H9 (cell line): ENCODE measurements at places on chromosomes 16 and 17.
A peak's percentile ranks its signal among the peaks of the same experiment; 100 is the strongest.

DNA sequence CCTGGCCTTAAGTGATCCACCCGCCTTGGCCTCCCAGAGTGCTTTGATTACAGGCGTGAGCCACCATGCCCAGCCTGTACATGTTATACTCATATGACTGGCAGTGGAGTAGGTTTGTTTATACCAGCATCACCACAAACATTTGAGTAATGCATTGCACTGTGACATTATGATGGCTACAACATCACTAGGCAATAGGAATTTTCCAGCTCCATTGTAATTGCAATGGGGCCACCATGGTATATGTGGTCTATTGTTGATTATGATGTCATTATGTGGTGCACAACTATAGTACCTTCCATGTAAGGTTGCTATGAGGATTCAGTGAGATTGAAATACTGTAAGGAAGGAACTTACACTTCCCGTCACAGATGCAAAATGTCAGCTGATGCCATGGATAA is 168.9 kb downstream of the COPRS start:
- no peaks in the 10 kb centered on the region for H3K4me1 ChIP-seq
- H3K36me3 ChIP-seq, result no peaks in the 10 kb centered on the region
- H3K27ac ChIP-seq, result no peak overlapping the region

- peak; percentile 74 for DNase-seq
- peaks cover 10% of the 10 kb centered on the region; the same call in 1 of the 2 replicates for H3K4me1 ChIP-seq
- no peak overlapping the region for H3K27ac ChIP-seq
- peak overlapping the region; percentile 89 for H3K4me3 ChIP-seq
These were observed 1.0 kb downstream of the HSD11B2 start for GRCh38 chr16:67431775-67432505.

DNA sequence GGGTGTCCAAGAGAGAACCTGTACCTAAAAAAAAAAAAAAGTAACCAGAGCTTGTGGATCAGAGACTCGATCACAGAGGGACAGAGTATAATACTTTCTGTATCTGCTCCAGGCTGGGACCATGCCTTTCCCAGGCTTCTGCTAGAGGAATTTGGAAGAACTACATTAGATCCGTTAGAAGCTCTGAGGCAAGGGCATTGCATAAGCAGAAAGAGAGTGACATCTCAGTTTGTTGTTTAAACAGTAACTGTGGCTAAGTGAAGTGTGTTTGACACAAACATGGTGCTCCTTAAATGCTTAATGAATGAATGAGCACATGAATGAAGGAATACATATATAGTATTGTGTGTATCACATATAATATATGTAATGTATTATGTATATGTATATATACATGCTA is 131.2 kb downstream of the HS3ST3B1 start:
- H3K27me3 ChIP-seq, result no peaks in the 10 kb centered on the region
- no peak overlapping the region for H3K4me3 ChIP-seq
- H3K4me1 ChIP-seq, result no peaks in the 10 kb centered on the region; the same call in 1 of the 2 replicates
- no peaks in the 10 kb centered on the region for H3K36me3 ChIP-seq
- H3K27ac ChIP-seq, result no peak overlapping the region

DNA sequence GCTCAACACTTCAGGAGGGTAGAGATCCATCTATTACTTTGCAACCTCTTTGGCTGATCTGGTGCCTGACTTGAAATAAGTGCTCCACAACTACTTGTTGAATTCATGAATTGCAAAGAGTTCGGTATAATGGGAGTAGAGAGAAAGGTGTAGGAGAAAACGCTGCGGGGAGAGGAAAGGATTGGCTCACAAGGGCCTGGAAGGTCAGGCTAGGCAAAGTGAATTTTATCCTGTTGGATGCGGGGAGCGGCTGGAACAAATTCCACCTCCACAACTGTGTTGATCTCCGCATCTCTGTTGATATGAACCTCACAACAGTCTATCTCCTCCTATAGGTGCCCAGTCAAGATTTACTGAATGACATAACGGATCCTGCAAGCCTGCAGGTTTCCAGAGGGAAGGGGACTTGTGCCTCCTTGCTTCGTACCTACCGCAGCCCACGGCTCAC is 684 bp downstream of the SLX4 start:
- no peak overlapping the region for H3K27ac ChIP-seq
- DNase-seq, result no peak
- H3K27me3 ChIP-seq, result no peaks in the 10 kb centered on the region
- peak overlapping the region; percentile 100 for H3K4me3 ChIP-seq

- H3K36me3 ChIP-seq, result peaks cover 22% of the 10 kb centered on the region
- H3K4me3 ChIP-seq, result no peak overlapping the region
- no peaks in the 10 kb centered on the region for H3K27me3 ChIP-seq
- H3K4me1 ChIP-seq, result no peaks in the 10 kb centered on the region
- no peak overlapping the region for H3K27ac ChIP-seq
These were observed 192.4 kb downstream of the SEC14L1 start for GRCh38 chr17:77332981-77333685.

- no peak overlapping the region for H3K27ac ChIP-seq
- no peaks in the 10 kb centered on the region for H3K36me3 ChIP-seq
- no peak overlapping the region for H3K4me3 ChIP-seq
- no peaks in the 10 kb centered on the region for H3K27me3 ChIP-seq
- no peak for DNase-seq
These were observed 353.3 kb downstream of the C16orf95 start for GRCh38 chr16:86963600-86964575.

GRCh38 chr17:17719966-17720543 is 38.8 kb downstream of the RAI1 start:
- no peak overlapping the region for H3K27ac ChIP-seq
- no peaks in the 10 kb centered on the region; the same call in 1 of the 2 replicates for H3K4me1 ChIP-seq
- no peak overlapping the region for H3K4me3 ChIP-seq
- peaks cover 77% of the 10 kb centered on the region for H3K27me3 ChIP-seq

GRCh38 chr16:49587511-49587910 is 213.9 kb downstream of the C16orf78 start:
- peaks cover 6% of the 10 kb centered on the region; the same call in 1 of the 2 replicates for H3K4me1 ChIP-seq
- H3K27ac ChIP-seq, result no peak overlapping the region
- peak; percentile 17 for DNase-seq
- no peaks in the 10 kb centered on the region for H3K27me3 ChIP-seq

GRCh38 chr17:63675231-63675606 is 24.7 kb downstream of the LIMD2 start:
- peak overlapping the region; percentile 4; the same call in 1 of the 3 replicates for H3K4me3 ChIP-seq
- H3K4me1 ChIP-seq, result peaks cover 16% of the 10 kb centered on the region
- H3K27ac ChIP-seq, result peak overlapping the region; percentile 21
- peaks cover 5% of the 10 kb centered on the region for H3K36me3 ChIP-seq
- peak; percentile 52 for DNase-seq

DNA sequence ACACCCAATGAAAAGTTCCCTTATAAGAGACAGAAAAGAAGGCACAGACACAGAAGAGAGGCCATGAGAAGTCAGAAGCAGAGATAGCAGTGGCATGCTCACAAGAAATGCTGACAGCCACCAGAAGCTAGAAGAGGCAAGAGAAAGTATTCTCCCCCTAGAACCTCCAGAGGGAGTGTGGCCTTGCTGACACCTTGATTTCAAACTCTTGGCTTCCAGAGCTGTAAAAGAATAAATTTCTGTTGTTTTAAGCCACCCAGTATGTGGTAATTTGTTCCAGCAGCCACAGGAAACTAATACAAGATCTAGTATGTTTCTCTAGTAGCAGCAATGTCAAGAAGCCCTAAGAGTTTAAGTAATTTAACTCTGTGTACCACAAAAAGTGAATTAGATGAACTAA is 87.2 kb upstream of the NOG start:
- no peaks in the 10 kb centered on the region for H3K36me3 ChIP-seq
- H3K27me3 ChIP-seq, result no peaks in the 10 kb centered on the region
- DNase-seq, result no peak
- H3K27ac ChIP-seq, result no peak overlapping the region

DNA sequence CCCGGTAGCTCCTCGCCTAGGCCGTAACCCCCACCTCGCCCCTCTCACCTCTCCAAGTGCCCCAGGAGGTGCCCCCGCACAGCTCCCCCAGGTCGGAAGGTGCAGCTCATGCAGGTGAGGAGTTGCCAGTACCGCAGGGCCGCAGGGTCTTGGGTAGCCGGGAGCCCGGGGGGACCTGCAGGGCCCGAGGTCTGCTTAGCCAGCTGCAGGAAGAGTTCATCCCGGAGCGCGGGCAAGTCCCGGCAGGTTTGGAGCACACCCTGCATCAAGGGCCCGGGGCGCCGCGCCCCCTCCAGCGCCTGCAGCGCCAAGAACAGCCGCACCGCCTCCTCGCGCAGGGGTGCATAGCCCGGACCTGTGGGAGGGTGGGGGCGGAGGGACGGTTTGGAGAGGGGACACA is 4.8 kb downstream of the PLEKHH3 start:
- H3K4me3 ChIP-seq, result no peak overlapping the region
- peaks cover 14% of the 10 kb centered on the region for H3K36me3 ChIP-seq
- H3K4me1 ChIP-seq, result peaks cover 4% of the 10 kb centered on the region; the same call in 1 of the 2 replicates
- no peaks in the 10 kb centered on the region for H3K27me3 ChIP-seq

DNA sequence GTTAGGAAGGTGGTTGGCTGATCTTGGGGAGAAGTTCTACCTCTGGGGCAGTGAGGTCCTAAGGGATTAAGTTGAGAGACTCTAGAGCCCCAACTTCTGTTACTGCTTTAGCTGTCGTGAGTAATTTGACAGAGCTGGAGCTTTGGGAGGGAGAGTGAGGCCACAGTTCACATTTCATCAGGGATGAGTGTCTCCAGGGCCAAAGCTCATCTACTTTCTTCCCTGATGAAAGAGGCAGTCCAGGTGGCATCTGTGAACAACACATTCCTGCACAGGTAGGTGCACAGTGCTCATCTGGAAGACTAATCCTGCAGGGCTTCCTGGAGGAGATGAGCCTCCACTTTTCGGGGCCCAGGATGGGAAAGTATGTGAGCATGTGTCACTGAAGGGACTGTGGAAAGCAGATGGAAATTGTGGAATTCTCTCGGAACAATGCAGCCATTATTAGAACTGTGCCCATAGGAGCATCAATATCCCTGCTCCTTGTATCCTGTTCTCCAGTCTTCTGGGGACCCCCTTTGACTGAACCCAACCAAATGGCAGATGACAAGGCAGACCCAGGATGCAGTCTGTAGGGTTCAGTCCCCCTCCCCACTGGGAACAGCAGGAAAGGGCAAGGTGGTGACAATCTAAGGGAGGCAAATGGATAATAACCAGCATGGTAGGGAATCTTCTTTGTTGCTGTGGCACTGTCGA is 9.0 kb downstream of the DYNLL2 start:
- H3K4me1 ChIP-seq, result no peaks in the 10 kb centered on the region
- no peaks in the 10 kb centered on the region for H3K27me3 ChIP-seq
- H3K4me3 ChIP-seq, result no peak overlapping the region
- no peak overlapping the region for H3K27ac ChIP-seq
- H3K36me3 ChIP-seq, result peaks cover 70% of the 10 kb centered on the region

DNA sequence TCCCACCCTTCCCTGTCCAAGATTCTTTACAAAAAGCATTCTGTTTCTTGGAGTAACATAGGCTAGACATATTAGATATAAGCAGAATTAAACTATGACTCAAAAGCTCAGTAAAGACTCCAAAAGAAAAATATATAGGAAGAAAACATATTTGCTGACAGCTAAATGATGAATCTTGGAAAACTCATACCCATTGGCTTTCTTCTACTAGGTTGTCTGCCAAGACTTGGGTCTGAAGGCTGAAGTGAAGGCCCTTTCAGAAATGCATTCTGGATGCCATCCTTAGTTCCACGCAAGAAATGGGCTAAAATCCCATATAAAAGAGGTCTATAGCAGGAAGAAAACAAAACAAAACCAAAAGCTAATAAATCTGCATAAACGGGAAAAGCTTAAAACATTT is 15.1 kb downstream of the CEP20 start:
- H3K27me3 ChIP-seq, result no peaks in the 10 kb centered on the region
- DNase-seq, result no peak
- H3K27ac ChIP-seq, result no peak overlapping the region
- H3K36me3 ChIP-seq, result peaks cover 58% of the 10 kb centered on the region
- no peaks in the 10 kb centered on the region for H3K4me1 ChIP-seq

DNA sequence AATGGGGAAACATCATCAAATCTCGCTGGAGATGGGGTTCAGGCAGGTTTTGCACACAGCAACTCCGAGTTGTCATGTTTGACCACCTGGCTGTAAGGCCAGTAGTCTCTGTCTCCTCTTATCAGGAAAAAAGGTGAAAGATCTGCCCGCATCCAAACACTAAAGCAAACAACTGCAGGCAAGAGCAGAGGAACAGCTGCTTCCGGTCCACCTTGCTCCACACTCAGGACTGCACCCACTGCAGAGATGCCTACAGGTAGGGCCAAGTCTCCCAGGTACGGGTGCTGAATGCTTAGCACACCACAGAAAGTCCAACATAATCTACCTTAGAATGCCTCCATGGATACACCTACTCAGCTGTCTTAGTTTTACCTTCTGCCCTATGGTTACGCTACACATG is 7.3 kb downstream of the TEX2 start:
- H3K27ac ChIP-seq, result no peak overlapping the region
- DNase-seq, result no peak
- no peaks in the 10 kb centered on the region for H3K4me1 ChIP-seq
- no peaks in the 10 kb centered on the region for H3K36me3 ChIP-seq

- no peaks in the 10 kb centered on the region for H3K4me1 ChIP-seq
- H3K4me3 ChIP-seq, result no peak overlapping the region
- H3K36me3 ChIP-seq, result no peaks in the 10 kb centered on the region
- no peak overlapping the region for H3K27ac ChIP-seq
- DNase-seq, result no peak
These were observed 20.2 kb upstream of the MAPT start for GRCh38 chr17:45874151-45874550.

DNA sequence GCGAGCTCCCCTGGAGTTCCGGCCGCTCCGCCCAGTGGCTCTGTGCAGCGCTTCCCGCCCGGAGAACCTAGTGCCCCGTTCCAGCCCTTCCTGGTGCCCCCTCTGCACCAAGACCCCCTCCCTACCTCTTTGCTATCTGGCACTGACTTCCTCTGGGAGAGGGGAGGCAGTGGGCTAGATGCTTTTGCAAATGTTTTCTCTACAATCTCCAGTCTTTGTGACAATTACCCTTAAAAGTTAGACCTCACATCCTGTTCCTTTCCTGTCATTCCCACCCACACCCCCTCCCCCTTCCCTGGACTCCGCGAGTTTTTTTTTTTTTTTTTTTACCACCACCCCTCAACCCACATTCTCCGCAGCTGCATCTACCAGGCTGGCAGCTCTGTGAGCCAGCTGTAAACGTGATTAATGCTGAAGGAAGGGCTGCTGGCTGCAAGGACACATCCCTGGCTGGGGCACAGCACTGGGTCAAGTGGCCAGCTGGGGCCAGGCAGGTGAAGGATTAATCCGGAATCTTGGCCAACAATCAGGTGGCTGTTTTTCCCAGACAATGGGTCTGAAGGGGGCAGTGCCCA is 101.5 kb downstream of the MGAT5B start:
- peak overlapping the region; percentile 84 for H3K4me3 ChIP-seq
- H3K36me3 ChIP-seq, result no peaks in the 10 kb centered on the region
- H3K27ac ChIP-seq, result peak overlapping the region; percentile 72
- DNase-seq, result peak; percentile 65
- no peaks in the 10 kb centered on the region for H3K27me3 ChIP-seq

GRCh38 chr16:89860747-89861304 is 12.6 kb upstream of the TCF25 start:
- no peak overlapping the region for H3K4me3 ChIP-seq
- H3K27ac ChIP-seq, result no peak overlapping the region
- peak; percentile 89 for DNase-seq
- no peaks in the 10 kb centered on the region for H3K4me1 ChIP-seq
